ENCODE measurements at places on chromosomes 6 and 20.

GRCh38 chr20:8073024-8073832, 53.7 kb upstream of the TMX4 start:
- peak; percentile 17 for DNase-seq

DNA sequence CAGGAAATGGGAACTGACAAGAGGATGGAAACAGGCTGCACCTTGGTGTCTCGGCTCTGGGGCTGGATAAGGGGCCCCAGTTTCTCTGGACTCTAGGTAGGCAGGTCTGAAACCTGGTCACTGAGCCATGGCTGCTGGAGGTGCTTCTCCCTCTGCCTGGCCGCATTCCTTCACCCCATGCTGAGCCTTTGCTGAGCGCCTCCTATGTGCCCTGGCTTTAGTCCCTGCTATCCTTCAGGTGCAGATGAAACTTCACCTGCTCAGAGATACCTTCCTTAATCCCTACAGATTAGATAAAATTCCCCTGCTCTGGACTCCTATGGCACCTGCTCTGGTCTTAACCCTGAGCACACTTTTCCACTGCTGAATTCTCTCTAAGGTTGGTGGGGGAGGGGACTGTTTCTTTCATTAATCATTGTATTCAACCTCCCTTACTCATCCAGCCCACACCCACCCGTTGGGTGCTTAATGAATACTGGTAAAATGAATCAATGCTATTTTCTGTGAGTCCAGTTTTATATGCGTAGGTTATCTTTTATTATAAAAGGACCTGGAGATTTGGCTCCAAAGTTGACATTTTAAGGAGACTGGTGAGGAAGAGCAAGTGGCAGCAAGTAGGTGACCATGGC, 19.3 kb downstream of the MYLK4 start:
- no peak for DNase-seq

GRCh38 chr6:151481786-151482185, 12.0 kb upstream of the CCDC170 start:
- peak; percentile 71 for DNase-seq

- no peak for DNase-seq
Measured at GRCh38 chr6:1800845-1801244, 191.1 kb downstream of the FOXC1 start.

GRCh38 chr6:168299541-168300511, 19.8 kb downstream of the DACT2 start:
- no peak for DNase-seq

- DNase-seq, result peak; percentile 59
Measured at GRCh38 chr20:31837896-31838397, 7.5 kb downstream of the FOXS1 start.

- DNase-seq, result no peak
Measured at GRCh38 chr6:4849226-4850022, 73.2 kb downstream of the CDYL start.

DNA sequence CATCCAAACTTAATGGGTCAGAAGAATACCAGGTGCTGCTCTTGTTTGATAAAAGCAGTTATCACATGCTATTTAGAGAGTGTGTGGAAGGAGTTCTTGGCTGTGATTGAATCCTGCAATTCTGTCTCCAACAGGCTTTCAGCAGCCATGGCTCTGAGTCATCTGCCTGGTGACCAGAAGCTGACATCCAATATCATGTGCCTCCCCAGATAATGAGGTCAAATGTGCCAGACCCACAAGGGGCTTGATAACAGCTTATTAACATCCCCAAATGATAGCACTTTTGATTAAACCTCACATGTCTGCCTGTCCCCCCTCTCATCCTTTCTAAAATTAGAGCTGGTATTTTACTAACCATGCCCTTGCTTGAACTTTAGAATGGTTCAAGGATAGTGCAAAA, 175.7 kb upstream of the PLN start:
- DNase-seq, result peak; percentile 9

DNA sequence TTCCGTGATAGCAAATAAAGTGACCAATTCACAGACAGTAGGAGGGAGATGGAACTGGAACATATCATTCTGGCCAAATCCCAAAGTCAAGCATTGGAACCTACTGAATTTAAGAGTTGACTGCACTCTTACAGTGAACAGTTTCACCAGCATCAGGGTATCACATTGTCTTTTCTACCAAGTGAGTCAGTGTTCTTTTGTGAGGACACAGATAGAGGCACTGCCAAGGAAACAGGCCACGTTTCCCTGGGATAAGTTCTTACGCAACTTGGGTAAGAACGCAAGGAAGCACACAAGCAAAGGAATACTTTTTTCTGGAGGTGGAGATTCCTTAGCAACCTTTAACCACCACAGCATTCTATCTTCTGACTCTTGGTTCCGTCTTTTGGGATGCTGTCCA, 28.6 kb upstream of the ENPP5 start:
- no peak for DNase-seq

- DNase-seq, result no peak
Measured at GRCh38 chr6:72530152-72530551, 91.7 kb upstream of the KCNQ5 start.
